Activated CD4-positive, alpha-beta memory T cell treated with anti-CD3 and anti-CD28 coated beads, Interleukin-2, amount 10 ng/mL, durations not matched to agents 7 days and 5 days (primary cell): ENCODE measurements at places on chromosomes 3 and 15. TPM values are rescaled to one million over a fixed set of nuclear protein-coding genes. Genes with fewer than 3 reads are reported as not detected.

The LCTL gene
- total RNA-seq = not detected

The CD200R1 gene
- 17.6 TPM for total RNA-seq

The ZPLD1 gene
- not detected for total RNA-seq

The IQCF5 gene
- not detected for total RNA-seq

The ASTE1 gene
- total RNA-seq = 12.8 TPM

The RTP3 gene
- total RNA-seq = not detected

The ADGRG7 gene
- total RNA-seq = not detected

The RTP1 gene
- not detected for total RNA-seq

The CACNA1D gene
- 3.2 TPM for total RNA-seq

The CYP1A1 gene
- 2.0 TPM for total RNA-seq

The GPR149 gene
- not detected for total RNA-seq
